ENCODE measurements at places on chromosomes 3 and 15.
A peak's percentile ranks its signal among the peaks of the same experiment; 100 is the strongest.

GRCh38 chr3:150372722-150373121 lies 35.4 kb upstream of the TSC22D2 start:
- DNase-seq = no peak

- peak; percentile 93 for DNase-seq
Measured at GRCh38 chr3:126937973-126938372, 44.9 kb upstream of the PLXNA1 start.

DNA sequence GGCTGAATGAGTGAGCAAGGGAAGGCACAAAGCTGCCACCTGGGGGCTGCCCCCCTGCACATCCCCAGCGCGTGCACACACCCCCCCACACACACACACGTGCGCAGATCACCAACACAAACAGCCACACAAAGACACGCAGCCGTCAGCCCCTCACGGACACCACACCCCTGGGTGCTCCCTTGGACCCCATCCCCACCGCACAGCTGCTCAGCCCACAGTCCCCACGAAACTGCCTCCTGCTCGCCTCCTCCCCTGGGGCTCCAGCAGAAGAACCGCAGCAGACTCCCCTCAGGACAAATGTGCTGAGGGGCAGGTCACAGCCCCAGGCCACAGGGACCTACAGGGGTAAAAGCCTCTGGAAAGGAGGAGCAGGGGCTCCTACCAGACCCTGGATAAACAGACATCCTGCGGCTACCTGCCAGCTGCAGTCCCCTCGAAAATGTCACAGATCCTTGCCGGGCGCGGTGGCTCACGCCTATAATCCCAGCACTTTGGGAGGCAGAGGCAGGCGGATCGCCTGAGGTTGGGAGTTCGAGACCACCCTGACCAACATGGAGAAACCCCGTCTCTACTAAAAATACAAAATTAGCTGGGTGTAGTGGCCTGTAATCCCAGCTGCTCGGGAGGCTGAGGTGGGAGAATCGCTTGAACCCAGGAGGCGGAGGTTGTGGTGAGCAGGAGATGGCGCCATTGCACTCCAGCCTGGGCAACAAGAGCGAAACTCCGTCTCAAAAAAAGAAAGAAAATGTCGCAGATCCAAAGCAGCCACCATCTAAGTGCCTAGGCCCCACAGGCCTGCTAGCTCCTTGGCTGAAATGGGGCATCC lies 6.5 kb downstream of the TWF2 start:
- DNase-seq = no peak

DNA sequence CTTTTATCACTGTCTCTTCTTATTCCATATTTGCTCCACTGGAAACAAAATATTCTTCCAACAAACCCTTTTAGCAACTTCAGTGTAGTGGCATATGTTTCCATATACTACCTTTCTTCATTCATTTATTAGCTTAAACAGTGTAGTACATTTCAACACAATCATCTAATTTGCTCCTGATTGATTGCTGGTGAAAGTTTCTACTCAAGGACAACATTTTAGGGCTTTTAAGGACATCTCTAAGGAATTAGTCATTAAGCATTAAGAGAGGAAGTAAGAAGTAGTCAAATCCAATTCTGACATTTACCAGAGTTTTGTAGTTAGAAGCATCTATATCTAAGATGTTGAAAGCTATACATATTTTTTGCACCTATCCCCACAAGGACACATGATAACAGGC lies 55.8 kb downstream of the RSRC1 start:
- no peak for DNase-seq

DNA sequence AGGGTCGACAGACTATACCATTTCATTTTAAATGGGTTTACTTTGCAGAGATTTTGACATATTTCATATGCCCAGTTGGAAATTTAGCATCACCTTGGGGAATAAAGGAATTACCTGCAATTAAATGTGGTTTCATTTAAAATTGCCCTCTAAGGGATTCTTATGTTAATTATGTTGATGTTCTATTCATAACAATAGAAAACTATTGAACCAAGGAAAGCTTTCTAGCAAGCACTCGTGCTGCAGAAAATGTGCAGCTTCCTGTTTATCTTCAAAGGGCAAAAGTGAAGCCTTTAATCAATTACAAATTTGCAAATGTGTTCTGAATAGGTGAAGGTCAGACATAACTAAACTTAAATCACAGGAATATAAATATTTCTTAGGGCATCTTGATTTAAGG lies 352.1 kb downstream of the CHST2 start:
- DNase-seq = no peak

- DNase-seq = no peak
Measured at GRCh38 chr3:77917225-77917624, 877.3 kb downstream of the ROBO2 start.

GRCh38 chr15:50353251-50353974 lies 1.6 kb downstream of the GABPB1 start:
- no peak for DNase-seq

GRCh38 chr3:80368616-80369015 lies 600.8 kb upstream of the ROBO1 start:
- DNase-seq = no peak

DNA sequence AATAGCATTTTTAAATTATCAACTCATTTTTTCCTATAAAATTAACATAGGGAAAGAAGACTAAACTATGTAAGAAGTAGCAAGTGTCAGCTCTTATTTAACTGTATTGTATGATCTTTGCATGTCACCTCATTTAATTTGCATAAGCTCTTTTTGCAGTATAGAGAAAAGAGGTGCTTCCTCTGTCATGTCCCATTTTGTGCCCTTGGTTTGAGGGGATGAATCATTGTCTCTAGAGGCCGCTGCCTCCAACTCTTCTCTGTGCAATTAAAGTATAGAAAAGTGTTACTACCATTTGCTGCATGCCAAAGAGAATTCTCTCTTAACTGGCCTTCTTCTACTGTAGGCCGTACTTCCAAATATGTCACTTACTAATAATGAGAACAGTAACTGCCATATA lies 93.4 kb downstream of the LRRC28 start:
- DNase-seq = no peak

DNA sequence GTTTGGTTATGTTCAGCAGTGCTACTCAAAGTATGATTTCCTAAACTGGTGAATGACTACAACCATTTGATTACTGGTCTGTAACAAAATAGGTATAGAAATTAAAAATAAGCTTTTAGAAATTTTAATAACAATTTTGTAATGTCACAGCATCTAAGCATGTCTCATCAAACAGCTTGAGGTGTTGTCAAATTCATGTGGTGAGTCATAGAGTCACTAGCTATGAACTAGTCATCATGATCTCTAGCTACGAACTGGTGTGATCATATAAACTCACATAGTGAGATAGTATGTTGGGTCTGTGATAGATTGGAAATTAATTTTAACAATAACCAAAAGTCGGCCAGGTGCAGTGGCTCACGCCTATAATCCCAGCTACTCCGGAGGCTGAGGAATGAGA lies 213.9 kb upstream of the RBMS3 start:
- DNase-seq = no peak

DNA sequence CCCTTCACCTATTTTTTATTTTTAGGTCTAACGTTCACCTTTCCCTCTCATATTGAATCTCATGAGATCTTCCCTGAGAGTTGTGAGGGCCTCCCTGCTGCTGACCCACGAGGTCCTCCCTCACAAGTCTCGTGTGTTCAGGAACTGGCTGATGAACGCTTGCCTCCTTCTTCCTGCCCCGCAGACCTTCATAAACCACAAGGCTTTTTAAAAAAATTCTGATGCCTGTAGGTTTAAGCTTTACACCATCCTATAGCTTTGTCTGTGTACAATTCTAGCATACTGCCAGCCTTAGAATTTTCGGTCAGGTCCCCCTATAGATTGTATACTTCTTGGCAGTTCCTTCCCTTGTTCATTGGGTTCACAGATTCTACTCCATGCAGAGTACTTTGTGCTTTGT lies 50.5 kb downstream of the CHST2 start:
- no peak for DNase-seq
